HCEC 1CT (cell line): ENCODE measurements at places on chromosomes 11 and 22.

DNA sequence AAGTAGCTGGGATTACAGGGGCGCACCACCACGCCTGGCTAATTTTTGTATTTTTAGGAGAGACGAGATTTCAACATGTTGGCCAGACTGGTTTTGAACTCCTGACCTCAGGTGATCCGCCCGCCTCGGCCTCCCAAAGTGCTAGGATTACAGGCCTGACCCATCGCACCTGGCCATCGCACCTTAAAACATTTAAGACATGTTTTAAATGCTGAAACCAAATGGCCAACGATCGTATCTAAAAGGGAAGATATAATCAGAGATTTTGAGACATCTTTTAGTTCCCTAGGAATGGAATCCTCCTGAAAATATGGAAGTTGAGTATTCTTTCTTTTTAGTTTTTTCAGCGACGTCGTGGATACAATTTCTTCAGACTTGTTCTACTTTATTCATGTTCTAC, 21.8 kb upstream of the APOBEC3A start:
- no peak for DNase-seq

- DNase-seq, result no peak
Observed at GRCh38 chr22:22397875-22398524, 110.5 kb downstream of the ZNF280B start.

GRCh38 chr11:132115454-132115853, 745.0 kb downstream of the NTM start:
- DNase-seq, result peak; percentile 40

GRCh38 chr22:27473533-27473932, 328.0 kb downstream of the MN1 start:
- no peak for DNase-seq

DNA sequence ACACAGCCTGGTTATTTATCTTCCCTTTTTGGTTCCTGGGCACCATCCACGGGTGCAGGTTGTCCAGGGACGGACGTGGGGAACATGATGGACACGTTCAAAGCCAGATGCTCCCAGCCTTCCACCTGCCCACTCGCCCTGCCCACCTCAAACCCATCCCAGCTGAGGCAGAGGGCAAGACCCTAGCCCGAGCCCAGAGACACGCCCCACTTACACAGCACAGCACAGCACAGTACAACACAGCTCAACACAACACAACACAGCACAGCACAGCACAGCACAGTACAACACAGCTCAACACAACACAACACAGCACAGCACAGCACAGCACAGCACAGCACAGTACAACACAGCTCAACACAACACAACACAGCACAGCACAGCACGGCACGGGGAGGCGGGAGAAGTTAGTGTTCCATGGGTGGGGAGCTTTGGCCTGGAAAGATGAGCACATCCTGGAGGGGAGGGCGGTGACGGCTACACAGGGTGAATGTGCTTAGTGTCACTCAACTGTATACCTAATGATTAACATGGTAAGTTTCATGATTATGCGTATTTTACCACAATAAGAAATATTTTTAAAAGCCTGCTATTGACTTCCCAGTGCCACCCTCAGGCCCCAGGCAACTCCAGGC, 1507.5 kb downstream of the BRD1 start:
- DNase-seq, result no peak

DNA sequence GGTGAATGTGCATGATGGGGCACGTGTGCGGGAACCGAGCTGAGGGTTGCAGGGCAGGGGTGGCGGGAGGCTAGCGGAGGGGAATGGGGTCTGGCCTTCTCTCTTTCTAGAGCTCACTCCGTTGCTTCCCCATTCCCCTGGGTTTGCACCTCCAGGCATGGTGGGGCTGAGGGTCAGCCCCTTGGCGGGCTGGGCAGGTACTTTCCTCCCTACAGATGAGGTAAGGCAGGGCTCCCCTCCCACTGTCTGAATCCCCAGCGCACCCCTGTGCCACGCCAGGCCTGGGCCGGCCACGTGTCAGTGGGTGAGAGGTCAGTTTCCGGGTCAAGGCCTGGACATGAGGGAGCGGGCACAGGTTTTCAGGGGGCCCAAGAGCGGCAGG, 8.9 kb downstream of the SUSD2 start:
- DNase-seq, result no peak

GRCh38 chr22:31400023-31400397, 606 bp downstream of the DRG1 start:
- peak; percentile 22 for DNase-seq

- DNase-seq, result no peak
Observed at GRCh38 chr22:23910496-23911190, 16.5 kb downstream of the MIF start.

GRCh38 chr11:13013054-13013488, 4.0 kb downstream of the RASSF10 start:
- DNase-seq, result no peak

- no peak for DNase-seq
Observed at GRCh38 chr22:46072981-46073682, 77.2 kb upstream of the PPARA start.

- no peak for DNase-seq
Observed at GRCh38 chr22:20580179-20580578, 72.8 kb downstream of the MED15 start.

GRCh38 chr11:120181376-120181975, 29.4 kb upstream of the OAF start:
- no peak for DNase-seq

- DNase-seq, result no peak
Observed at GRCh38 chr22:27164781-27165503, 507.6 kb downstream of the MIAT start.
